Esophagus mucosa (tissue), 1 donor: ENCODE measurements at places on chromosomes 2 and 18.
A peak's percentile ranks its signal among the peaks of the same experiment; 100 is the strongest.

- ATAC-seq, result no peak
These were observed 10.6 kb upstream of the C2orf74 start for GRCh38 chr2:61151436-61151835.

GRCh38 chr2:60510713-60511112 is 42.7 kb downstream of the BCL11A start:
- ATAC-seq, result no peak

GRCh38 chr18:7958897-7959146 is 391.7 kb downstream of the PTPRM start:
- no peak for ATAC-seq

DNA sequence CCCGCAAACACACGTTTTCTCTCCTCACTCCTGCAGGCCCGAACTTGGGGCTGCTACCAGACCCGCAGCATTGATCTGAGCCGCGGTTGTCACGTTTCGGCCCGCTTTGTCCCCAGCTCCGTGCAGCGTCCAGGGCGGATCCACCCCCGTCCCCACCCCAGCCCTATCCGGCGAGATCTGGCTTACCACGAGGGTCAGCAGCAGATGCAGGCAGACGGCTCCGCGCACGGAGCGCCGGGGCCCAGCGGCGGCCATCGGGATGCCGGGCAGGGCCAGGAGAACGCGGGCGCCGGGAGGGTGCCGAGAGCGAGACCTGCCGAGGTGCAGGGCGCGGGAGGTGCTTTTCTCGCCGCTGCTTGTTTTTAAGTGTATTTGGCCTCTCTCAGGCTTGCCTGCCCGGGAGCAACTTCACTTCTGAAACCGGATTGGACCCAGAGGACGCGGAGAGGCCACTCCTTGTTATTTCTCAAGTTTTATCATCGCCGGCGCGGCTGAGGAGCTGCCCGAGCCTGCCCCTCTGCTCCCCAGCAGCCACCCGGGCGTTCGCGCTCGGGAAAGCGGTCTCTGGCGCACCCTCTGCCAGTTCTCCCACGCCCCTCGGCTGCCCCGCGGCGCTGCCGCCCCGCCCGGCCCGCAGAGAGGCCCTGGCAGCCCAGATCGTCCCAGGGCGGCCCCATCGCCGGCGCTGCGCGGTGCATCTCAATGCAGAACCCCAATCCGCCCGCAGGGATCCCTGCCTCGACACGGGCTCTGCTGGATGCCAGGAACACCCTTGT is at the start of gene DSC3:
TSS of gene DSC3 (minus strand) at position 337 of the 776 bp plus-strand sequence. CDS start at position 255, 82 bp downstream.
- peak; percentile 85 for ATAC-seq

- ATAC-seq, result no peak
These were observed 125.0 kb downstream of the KCNE4 start for GRCh38 chr2:223176970-223177369.

DNA sequence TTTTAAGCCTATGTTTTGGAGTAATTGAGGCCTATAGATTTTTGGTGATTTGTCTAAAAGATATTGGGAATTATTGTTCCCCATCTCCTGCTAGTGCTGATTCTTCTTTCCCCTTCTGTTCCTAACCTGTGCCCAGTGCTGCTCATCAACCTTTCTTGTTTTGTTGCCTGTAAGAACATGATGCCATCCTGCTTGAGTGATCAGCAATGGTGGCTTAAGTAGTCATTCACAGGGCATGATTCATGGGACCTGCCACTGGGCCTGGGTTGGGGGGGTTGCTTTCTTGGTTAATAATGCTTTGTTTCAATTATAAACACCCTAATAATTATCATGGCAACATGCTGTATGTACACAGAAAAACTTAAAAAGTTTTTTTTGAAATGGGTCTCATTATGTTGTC is 562.9 kb upstream of the SETBP1 start:
- no peak for ATAC-seq

DNA sequence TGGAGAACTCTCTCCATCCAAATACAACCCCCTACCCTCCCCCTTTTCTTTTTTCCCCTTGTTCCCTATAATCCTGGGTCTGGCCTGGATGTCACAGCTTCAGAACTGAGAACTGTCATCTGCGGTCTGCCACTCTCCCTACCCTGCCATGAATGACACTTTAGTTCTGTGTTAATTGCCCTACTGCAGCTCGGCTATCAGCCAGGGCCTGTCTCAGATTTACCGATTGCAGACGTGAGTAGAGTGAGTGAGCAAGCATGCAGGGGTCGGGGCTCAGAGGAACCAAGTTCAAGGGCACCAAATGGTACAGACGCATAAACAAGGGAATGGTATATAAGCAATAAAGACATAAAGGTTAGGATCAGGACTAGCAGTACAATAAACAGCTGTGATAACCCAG is 967.8 kb downstream of the BCL11A start:
- ATAC-seq, result no peak

GRCh38 chr2:230178546-230179485 is 41.0 kb downstream of the SP110 start:
- no peak for ATAC-seq

DNA sequence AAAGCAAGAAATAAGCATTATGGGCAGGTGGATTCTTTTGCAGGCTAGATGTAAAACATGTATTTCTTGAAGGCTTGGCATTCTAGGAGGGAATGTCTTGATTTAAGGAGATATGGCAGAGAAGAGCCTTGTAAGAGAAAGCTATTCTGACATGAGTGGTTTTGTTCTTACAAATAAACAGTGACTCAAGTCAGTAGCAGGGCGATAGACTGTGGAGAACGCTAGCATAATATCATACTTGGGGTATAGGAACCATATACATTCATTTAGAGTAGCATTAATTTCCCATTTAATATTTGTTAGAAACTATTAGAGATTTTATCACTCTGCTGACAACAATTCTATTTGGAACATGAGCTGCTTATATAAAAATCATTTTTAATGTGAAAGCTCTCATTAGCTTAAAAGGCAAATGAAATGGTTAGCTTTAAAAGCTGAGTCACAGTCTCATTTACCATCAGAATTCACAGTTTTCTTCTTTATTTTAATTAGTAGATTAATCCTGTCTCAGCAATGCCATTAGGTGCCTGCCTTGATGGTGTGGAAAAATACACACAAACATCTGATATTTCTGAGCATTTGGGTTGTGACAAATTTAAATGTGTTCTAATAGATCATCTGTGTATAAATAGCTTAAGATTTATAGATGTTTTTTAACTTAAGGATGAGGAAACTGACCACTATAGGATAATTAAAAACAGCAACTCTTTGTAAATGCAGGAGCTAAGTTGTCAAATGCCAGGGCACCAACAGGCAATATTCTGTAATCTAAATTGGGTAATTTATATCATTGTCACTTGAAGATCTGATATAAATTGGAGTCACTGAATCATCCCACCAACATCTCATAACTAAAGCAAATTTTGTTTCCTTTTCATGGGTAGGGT is 276.7 kb downstream of the PLCL1 start:
- ATAC-seq, result no peak

DNA sequence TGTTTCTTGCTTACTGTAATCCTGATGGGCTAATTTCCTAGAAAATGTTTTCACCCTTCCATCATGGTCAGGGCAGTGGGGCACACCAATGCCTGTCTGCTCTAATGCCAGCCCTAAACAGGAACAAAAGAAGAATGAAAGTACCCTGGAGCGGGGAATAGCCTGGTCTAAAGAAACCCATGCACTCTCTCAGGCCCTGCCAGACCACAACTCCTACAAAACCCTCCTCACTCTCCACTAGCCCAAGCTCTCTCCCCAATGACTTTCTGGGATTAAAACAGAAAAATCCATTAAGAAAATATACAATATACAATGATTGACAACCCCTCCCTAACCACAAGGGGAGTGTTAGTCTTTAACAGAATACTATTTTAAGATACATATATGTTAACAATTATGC is 67.6 kb downstream of the AAK1 start:
- no peak for ATAC-seq

- ATAC-seq, result no peak
These were observed 2.3 kb downstream of the ATP6V1B1 start for GRCh38 chr2:70937866-70938585.

DNA sequence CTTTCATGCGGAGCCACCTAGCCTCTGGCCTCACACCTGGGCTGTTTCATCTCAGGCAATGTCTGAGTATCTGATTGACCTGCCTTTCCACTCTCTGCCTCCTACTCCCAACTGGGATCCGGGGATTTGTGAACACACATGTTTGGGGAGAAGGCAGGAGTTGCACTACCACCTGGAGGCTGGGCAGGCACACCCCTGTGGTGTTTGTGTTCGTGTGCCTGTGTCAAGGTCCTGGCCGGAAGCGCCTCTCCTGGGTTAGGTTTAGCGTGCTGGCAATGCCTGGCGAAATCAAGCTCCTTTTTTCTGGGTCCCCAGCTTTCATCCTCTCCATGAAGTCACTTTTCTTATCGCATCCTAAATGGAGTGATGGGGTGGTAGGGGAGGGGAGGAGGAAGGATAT is 63.9 kb downstream of the GATA6 start:
- ATAC-seq, result peak; percentile 37

GRCh38 chr18:10771053-10771709 is 245.4 kb downstream of the NAPG start:
- no peak for ATAC-seq

DNA sequence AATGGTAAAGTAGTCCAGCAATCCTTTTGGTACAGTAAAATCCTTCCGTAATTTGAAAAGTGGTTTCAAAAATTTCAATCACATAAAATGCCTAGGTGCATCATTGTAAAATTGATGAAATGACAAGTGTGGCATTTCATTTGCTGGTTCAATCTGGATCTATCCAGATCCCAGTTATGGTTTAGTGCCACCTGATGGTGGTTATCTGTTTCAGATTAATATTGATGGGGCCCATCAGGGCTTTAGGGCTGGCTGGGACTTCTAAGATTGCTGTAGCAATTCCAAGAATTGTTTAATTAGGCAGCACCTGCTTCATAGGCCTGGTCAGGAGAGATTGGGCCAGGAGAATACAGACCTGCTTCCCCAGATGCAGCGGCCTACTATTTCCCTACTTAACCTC is 55.5 kb upstream of the PIK3C3 start:
- ATAC-seq, result no peak

DNA sequence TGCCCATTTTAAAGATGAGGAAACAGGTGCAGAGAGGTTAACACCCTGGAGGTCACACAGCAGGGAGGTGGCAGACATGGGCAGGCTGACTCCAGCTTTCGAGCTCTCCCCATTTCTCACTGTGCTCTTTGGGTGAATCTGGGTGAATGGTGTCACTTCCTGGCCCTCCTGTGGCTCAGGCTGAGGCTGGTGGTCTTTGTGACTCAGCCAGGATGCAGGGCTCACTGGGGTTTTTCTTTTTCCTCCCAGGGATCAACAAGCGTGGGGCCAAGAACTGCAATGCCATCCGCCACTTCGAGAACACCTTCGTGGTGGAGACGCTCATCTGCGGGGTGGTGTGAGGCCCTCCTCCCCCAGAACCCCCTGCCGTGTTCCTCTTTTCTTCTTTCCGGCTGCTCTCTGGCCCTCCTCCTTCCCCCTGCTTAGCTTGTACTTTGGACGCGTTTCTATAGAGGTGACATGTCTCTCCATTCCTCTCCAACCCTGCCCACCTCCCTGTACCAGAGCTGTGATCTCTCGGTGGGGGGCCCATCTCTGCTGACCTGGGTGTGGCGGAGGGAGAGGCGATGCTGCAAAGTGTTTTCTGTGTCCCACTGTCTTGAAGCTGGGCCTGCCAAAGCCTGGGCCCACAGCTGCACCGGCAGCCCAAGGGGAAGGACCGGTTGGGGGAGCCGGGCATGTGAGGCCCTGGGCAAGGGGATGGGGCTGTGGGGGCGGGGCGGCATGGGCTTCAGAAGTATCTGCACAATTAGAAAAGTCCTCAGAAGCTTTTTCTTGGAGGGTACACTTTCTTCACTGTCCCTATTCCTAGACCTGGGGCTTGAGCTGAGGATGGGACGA is 13.2 kb downstream of the ITM2C start:
- ATAC-seq, result no peak

DNA sequence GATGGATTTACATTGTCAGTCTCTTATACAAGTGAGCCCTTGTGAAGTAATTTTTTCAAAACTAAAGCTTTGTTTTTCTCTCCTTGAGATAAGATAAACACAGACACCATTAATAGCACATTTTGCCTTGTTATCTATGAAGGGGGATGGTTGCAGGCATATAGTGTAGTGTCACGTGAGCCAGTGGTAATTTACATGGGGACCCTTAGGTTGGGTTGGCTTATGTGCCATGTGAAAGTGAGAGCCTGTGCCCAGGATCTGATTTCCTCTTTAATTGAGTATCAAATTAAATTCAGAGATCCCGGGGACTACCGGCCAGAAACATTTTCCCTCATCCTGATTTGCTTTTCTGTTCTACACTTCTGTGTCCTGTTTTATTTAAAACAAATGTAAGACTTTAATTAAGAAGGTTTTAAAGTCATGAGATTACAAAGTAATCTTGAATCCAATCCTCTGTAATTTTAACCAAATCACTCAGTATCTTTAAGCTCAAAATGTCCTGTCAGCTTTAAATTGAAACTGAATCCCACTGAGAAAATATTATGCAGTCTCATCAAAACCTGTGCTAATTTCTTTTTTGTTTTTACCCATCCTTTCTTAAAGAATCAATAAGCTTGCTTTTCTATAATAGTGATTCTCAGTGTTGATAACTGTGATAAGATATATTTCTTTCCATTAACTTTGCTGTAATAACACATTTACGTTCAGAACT is 63.8 kb downstream of the PTPRM start:
- no peak for ATAC-seq
